Fibroblast of the aortic adventitia (primary cell): ENCODE measurements at places on chromosomes 7 and 10.

DNA sequence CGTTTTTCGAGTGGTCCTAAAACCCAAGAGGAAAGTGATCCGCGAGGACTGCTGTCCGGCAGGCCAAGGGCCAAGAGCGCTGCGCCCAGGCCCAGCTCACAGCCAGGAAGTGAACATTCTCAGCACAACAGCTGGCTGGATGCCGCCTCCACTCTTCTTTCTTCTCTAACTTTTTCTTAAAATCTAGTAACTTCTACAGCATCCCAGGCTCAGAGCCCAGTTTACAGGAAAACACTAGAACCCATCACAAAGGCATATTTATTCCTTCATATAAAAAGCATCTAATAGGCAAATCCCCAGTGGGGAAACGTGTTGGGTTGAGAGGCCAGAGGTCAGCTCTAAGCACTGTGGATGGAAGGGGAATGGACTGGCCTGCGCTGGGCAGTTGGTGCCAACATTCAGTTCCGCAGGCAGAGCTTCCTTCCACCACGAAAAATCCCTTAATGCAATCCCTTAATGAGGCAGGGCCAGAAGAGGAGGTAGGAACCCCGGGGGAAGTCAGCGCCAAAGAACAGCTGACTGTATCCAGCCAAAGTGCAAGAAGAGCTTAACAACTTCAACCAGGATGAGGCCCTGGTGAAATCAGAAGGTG lies 74.8 kb downstream of the ZRANB1 start:
- peak; percentile 74 for DNase-seq

GRCh38 chr7:102843850-102844249 lies 69.0 kb upstream of the LRRC17 start:
- DNase-seq: no peak

- no peak for DNase-seq
Measured at GRCh38 chr7:19932549-19933249, 159.3 kb upstream of the TMEM196 start.

- no peak for DNase-seq
Measured at GRCh38 chr10:127878475-127879055, 14.2 kb downstream of the CLRN3 start.

DNA sequence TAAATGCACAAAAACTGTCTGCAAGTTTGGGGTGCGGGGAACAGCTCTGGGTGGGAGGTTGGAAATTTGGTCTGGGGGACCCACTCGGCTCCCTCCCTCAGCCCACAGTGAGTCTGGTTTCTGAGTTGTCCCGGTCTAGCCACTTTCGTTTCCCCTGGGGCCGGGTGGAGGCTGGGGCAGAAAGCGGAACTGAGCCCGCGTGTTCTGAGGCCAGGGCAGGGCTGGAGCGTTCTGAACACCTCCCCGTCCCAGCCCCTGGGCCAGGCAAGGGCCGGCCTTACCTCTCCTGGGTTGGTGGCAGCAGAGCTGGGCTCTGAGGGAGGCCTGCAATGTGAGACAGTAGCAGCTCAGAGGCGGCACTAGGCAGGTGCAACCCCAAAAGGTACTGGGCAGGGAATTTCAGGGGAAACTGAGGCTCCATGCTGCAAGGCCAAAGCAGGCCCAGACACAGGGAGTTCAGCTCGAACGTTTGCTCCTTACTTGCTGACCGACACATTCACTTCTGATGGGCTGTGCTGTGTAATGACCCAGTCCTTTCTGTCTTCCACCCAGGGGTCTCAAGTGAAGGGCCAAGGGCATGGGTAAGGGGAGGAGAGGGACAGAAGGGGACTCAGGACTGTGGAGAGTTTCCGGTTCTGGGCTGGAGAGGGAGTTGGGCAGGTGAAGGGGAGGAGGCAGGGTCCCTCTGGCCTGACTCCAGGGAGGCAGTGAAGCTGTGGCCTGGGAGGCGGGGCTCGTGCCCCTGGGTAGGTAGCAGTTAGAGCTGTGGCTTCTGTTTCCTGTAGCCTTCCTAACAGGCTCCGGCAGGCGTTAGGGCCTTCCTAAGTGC lies 3.0 kb downstream of the IRF5 start:
- DNase-seq: no peak

DNA sequence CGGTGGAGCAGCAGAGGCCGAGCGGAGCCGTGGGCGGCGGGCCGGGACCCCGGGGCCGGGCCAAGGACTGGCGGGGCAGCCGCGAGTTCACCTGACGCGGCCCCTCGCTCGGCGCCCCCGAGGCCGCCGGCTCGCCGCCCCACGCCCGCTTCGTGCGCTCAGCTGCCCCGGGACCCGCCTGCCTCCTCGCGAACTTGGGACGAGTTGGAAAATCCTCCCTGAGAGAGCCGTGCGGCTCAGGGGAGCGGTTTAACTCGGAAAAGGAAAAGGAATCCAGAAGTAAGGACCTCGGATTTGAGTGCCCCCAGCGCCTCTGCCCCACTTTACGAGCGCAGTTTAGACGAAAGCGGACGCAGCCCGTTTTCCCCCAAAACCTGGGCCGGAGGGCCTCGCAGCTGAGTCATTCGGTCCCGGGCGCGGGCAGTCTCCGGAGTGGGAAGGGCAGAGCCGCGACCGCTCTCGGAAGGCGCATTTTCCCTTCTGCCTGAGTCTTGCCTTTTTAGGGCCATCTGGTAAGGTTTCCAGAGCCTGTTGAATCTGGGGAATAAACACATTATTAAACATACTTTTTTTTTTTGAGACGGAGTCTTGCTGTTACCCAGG lies 744 bp downstream of the CREM start:
- DNase-seq: peak; percentile 64

DNA sequence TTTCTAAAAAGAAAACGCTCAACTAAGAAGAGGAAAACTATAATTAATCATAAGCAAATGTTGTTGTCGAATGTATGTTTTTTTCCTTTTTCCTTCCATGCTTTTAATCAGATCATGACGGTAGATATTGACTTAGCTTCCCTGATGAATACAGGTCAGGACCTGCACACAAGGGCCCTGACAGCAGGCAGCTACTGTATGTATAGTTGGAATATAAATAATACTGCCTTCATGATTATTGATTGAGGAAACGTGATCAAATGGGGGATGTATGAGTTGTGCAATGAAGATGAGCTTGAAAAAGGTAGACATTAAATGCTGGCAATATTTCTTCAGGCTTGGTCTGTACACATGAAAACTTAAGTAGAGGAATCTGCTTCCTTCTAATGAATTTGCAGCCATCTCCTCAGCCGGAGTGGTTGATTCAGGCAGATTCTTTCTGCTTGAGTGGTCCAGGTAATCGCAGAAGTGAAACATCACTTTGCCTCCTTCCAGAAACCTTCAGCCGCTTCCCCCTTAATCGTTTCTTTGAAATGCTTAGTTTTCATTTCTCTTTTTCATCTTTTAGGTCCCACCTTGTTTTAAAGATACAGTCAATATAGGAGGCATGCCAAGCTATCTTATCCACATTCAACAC lies 656.5 kb downstream of the SDK1 start:
- DNase-seq: no peak

DNA sequence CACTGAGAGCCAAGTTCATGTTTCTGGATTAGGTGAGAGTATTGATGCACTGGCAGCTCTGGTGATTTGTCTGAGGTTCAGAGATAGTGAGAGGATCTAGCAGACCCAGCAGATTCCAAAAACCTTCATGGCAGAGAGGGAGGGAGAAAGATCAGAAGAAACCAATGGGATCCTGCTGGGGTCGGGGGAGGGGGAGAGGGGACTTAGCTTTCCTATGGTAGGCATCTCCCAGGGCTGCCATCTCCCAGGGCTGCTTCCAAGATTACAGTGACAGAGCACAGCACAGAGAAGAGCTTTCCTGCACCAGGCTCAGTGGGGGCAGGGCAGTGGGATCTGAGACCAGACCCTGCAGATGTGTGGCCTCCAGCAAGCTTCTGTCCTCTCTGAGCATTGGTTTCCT lies 76.8 kb upstream of the GDF10 start:
- DNase-seq: no peak

GRCh38 chr7:491292-491957 lies 28.2 kb downstream of the PDGFA start:
- no peak for DNase-seq

DNA sequence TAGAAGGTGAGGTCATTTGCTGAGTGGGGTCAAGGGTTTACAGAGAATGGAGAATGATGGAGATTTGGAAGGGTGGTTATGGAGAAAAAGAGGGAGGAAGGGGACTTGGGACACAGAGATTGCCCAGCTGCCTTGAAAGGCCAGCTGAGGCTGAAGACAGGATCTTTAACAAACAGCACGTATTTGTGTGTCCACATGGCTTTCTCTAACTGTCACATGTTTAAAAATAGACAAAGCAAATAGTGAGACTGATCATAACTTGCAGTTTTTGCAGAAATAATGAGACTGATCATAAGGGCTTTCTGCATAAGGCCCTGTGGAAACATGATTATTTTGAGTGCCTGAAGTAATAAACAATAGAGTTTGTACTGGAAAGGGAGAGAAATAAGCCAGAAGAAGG lies 212.7 kb downstream of the HDAC9 start:
- DNase-seq: no peak

DNA sequence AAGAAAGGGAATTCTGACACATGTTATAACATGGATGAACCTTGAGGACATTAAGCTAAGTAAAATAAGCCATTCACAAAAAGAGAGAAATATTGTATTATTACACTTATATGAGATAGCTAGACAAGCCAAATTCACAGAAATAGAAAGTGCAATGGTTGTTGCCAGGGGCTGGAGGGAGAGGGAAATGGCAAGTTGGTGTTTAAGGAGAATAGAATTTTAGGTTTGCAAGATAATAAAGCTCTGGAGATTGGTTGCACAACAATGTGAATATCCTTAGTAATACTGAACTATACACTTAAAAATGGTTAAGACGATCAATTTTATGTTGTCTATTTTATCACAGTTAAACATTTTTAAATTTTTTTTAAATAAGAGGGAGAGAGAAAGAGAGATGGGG lies 25.0 kb upstream of the ADD3 start:
- DNase-seq: peak; percentile 61

DNA sequence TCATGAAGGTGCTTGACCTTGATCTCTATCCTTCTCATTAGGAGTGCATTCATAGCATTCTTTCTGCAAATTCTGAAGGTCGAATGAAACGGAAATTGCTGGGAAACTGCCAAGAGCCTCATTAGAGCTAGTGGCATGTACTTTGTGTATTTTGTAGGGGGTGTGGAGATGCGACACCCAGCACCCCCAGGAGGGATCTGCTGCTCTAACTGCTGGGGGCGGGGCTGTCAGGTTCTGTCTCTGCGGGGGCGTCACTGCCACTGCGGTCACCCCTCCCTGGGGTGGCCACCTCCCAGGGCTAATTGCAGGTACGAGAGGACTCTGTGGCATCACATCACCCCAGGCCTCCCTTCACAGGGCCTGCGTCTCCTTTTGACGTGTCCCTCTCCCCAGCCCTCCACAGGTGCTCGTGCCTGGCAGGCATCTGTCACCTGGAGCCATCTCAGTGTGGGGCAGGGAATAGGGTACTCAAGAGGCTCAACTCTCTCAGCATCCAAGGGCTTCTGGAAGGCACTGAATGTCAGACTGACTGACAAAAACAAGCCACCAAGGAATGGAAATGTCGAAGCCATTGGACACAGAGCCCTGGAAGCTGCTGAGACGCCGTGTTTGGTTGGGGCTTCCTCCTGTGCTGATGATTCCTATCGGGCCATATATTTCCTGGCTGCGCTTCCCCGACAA lies 151.1 kb downstream of the ACTR3B start:
- DNase-seq: no peak

- peak; percentile 21 for DNase-seq
Measured at GRCh38 chr7:151490456-151491105, 29.1 kb downstream of the RHEB start.

GRCh38 chr7:155731380-155731779 lies 80.9 kb downstream of the SHH start:
- peak; percentile 12 for DNase-seq

GRCh38 chr7:150955519-150956394 lies 22.4 kb downstream of the KCNH2 start:
- DNase-seq: no peak

- no peak for DNase-seq
Measured at GRCh38 chr10:78254013-78254412, 220.3 kb downstream of the RPS24 start.

DNA sequence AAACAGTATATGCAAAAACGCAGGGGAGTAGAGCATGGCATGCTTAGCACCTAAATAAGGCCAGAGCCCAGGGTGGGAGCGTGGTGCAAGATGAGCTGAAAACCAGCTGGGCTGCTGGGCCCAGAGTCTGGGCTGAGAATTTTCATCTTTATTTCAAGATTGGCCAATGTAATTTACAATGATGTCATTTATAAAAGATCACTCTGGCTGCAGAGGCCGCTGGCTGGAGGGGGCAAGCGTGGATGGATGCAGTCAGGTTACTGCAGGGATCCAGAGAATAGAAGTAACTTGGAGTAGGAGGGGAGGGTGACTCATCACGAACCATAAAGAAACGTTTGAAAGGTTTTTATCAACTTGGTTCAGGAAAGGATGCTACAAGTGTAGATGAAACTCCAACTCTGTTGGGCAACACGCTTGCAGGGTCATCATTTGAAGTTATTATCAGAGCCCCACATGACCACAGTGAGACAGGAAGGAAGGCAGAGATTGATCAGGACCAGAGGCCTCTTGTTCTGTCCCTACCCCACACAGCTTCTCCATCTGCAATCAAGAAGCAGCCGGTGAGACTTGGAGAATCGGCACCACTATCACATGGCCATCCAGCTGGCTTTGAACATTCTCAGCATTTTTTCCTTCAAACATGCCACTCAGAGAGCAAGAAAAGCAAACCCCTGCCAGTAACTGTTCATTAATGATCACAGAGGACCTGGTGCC lies 49.2 kb downstream of the ODAD2 start:
- no peak for DNase-seq

GRCh38 chr7:121049897-121050296 lies 61.4 kb downstream of the CPED1 start:
- DNase-seq: no peak

DNA sequence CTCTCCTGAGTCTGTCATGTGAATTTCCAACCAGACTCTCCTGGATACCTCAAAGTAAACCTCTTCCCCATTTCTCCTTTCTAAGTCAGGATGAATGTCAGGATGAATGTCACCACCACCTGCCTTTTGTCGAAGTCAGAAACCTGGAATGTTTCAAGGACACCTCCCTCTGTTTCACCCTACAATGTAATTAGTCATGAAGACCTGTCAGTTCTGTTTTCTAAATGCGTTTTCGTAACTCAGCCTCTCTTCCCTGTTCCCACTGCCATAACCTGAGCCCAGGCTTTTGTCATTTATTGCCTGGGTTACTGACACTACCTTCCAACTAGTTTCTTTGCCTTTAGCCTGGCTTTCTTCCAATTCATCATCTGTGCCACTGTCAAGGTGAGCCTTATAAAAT lies 5.5 kb upstream of the STN1 start:
- DNase-seq: no peak

- no peak for DNase-seq
Measured at GRCh38 chr10:96971324-96971723, 139.2 kb downstream of the LCOR start.

GRCh38 chr10:26361971-26362370 lies 76.2 kb upstream of the APBB1IP start:
- no peak for DNase-seq
